Kidney glomerular epithelial cell (primary cell): ENCODE measurements at places on chromosomes 4 and X.

DNA sequence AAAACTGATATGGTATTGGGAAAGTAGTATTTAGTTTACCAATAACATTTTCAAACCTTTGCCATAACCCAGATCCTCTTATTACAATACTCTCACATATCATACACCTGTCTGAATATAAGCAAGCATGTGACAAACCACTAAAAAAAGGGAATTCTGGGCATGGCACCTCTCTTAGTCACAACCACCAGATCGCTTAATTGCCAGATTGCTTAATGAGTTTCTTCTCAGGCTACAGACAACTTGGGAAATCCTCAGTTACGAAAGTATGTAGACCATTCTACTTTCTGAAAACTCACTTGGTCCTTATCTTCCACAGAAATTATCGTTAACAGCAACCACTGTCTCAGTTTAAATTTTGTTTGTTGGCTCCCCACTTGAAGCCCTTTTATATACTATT, 2.1 kb downstream of the NAF1 start:
- no peak for DNase-seq

DNA sequence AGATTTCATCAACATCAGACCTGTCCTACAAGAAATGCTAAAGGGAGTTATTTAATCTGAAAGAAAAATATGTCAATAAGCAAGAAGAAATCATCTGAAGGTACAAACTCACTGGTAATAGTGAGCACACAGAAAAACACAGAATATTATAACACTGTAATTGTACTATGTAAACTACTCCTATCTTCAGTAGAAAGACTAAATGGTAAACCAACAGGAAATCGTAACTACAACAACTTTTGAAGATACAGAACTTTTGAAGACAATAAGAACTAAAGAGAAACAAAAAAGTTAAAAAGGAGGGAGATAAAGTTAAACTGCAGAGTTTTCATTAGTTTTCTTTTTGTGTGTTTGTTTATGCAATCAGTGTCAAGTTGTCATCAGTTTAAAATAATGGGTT, 12.4 kb downstream of the MED14 start:
- DNase-seq: no peak

GRCh38 chrX:100677611-100678181, 33.7 kb downstream of the SRPX2 start:
- peak; percentile 28 for DNase-seq

DNA sequence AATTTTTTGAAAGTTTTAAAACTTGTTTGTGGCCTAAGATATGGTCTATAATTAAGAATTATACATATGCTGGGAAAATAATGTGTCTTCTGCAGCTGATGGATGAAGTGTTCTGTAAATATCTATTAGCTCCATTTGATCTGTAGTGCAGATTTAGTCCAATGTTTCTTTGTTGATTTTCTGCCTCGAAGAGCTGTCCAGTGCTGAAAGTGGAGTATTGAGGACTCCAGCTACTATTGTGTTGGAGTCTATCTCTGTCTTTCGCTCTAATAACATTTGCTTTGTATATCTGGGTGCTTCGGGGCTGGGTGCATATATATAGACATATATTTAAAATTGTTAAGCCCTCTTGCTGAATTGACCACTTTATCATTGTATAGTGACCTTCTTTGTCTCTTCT, 2127.3 kb downstream of the PCDH7 start:
- DNase-seq: no peak

GRCh38 chrX:2547736-2548135, 47.0 kb upstream of the DHRSX start:
- DNase-seq: no peak

DNA sequence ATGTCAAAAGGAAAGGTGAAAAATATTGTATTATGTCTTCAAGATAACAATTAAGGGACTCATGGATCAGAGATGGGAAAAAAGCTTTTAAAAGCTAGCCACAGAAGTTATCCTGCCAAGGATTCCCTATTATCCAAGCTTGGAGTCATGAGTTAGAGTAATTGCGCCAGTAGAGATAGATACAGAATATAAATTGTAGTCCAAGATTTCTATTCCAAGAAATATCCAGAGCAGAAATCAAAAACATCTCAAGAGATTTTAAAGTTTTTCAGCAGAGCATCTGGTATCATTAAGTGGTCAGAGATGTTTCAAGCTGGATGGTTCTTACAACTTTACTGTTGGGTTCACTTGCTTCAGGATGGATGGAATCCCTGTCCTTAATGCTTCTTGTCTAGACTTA, 186.7 kb downstream of the PCDH18 start:
- DNase-seq: no peak

DNA sequence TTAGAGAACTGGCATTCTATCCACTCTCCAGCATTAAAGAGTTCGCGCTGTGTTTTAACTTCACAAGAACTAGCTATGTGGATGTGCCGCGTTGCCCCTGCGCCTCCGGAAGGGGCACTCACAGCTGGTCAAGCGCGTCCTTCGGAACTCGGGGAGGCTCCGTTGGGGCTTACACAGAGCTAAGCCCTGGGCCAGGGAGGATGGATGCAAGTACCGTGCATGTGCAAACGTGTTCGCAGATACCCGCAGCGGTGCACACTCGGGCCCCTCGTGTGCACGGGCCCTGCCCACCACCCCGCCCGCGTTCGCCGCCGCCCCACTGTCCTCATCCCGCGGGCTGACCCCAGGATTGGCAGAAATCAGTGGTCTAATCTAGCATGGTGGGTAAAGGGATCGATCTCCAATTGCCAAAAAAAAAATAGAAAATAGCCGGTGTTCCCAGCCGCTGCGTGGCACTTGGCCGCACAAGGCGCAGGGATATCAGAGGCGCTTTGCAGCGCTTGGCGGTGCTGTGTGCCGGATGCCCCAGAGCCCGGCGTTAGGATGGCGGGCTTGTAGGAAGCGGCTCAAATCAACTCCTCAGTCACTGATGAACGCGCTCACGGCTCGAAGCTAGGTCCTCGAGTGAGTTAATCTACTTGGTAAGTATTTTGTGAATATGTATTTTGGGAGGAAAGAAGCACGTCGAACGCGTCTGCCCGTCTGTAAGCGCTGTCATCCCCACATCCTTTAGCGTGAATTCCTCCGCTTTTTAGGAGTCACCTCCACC, 989 bp upstream of the PCDH10 start:
- DNase-seq: no peak

GRCh38 chr4:108483650-108484049, 136.7 kb upstream of the RPL34 start:
- DNase-seq: no peak

GRCh38 chr4:89434364-89434988, 126.9 kb upstream of the GPRIN3 start:
- DNase-seq: peak; percentile 41

- peak; percentile 23 for DNase-seq
These were observed 221.5 kb downstream of the PCDH18 start for GRCh38 chr4:137310593-137311490.

DNA sequence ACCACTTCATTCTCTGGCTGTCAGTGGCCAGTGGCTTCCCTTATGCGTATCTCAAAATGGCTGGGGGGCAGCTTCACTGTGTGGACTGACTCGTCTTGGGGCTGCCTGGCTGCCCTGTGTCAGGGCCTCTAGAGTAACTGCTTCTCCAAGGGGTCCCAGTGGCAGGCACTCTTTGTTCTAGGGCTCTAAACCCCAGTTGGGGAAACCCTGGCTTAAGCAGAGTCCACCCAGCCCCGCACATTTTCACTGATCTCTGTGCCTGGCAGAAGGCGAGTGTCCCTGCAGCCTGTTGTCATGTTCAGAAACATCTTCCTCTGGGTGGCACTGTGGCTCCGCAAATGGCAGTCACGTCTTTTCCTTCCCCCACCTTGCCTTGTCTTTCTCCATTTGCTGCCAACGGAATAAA, 59.7 kb downstream of the NBDY start:
- no peak for DNase-seq

GRCh38 chrX:63506320-63506719, 155.2 kb upstream of the SPIN4 start:
- DNase-seq: no peak

GRCh38 chr4:105633241-105633640, 75.2 kb downstream of the INTS12 start:
- no peak for DNase-seq

DNA sequence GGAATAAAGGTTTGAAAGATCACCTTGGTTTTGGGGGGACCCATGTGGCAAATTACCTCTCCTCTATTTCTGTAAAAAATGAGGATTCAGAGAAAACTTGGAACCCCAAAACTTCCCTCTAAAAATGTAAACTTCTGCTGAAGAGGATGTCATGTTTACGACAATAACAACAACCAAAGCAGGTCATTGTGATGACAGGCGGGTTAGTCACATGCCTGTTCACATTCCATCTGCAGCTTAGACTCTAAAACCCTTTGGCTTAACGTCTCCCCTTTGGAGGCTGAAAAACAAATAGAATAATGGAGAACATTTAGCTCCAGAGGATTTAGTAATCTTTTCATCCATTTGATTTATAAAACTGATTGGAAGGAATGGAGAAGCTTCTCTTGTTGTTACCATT, 75.0 kb upstream of the FAM9C start:
- DNase-seq: no peak

DNA sequence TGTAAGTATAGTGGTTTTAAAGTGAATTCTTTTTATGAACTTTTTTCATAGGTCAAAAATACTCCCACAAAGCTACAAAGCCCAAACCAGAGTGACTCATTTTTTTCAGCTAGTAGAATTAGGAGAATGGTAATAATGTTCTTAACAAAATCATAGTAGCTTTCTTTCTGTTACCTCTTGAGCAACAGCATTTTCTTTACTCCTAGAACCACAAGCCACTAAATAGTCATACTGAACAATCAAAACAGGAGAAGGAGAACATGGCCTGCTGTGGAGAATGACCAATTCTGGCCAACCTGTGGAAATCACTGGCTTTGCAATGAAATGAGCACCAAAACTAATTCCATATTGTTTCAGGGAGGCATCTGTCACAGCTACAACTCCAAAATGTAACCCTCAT, 112.9 kb downstream of the AMMECR1 start:
- DNase-seq: peak; percentile 18

GRCh38 chrX:11666164-11666563, 444 bp upstream of the ARHGAP6 start:
- no peak for DNase-seq

DNA sequence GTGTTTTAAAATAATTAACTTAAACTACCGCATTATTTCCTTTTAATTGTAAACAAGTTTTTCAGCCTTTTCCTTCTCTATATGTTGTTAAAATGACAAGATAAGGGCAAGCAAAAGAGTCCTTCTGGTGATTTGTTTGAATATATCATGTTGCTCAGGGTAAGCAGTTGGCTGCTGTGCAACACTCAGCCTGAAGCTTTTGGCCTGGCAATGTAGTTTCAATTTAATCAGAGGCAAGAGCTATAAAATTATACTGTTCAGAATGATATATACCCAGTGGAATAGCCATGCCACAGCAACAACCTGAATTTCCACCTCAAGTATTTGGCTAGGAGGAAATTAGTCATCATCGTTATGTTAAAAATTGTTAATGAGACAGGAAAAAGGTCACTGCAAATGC, 53.4 kb downstream of the GRXCR1 start:
- no peak for DNase-seq

- no peak for DNase-seq
These were observed 429.2 kb downstream of the GPAT3 start for GRCh38 chr4:83964996-83965541.

DNA sequence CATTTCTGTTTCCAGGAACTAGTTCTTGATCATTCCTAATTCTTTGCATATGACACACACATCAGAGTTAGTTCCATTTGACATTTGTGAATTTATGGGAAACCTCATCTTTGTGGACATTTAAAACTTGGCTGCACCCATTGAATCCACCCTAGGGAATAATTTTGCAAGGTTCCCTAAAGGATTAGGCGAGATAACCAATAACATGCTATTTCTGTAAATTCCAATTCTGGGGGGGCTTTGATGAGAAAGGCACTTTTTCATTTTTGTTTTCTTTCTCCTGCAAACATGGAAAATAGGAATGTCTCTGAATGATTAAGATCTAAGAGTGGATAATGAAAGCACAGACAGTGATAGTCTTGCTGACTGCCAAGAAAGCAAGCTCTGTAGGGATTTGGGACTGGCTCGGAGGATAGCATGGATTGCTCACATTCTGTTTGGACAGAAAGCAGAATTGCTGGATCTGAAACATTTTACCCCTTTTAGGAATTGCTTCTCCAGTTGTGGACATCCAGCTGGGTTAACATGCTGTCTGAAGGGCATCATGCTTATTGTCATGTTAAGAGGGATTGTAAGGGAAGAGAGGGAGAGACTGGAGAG, 145.1 kb downstream of the NHS start:
- DNase-seq: no peak

DNA sequence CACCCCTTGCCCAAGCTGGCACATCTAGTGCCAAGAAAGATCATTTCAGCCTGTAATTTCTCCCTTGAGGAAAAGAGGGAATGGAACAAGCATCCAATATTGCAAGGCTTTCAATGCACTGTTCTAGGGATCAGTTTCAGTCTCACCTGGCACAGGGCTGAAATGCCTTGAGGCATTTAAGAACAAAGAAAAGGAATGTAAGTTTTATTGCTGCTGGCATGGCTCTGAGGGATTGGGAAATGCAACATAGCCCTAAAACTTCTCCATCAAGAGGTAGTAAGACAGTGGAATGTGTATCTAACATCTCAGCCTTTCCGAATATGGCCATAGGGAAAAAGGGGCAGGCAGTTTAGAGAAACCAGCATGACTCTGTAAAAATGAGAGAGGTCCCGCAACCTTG, 732.6 kb upstream of the LCORL start:
- no peak for DNase-seq

DNA sequence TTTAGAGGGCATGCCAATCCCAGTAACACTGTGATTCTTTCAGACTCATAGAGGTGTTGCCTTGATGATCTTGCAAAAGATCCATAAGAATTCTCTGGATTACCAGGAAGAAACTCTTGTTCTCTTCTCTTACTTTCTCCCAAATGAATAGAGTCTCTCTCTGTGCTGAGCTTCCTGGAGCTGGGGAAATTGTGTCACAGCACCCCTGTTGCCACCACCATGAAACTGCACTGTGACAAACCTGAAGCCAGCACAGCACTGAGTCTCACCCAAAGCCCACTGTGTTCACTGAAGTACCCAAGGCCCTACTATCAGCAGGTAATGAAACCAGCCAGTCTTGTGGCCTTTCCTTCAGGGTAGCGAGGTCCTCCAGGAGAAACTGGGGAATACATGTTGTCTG, 332.7 kb upstream of the FGF16 start:
- DNase-seq: no peak

DNA sequence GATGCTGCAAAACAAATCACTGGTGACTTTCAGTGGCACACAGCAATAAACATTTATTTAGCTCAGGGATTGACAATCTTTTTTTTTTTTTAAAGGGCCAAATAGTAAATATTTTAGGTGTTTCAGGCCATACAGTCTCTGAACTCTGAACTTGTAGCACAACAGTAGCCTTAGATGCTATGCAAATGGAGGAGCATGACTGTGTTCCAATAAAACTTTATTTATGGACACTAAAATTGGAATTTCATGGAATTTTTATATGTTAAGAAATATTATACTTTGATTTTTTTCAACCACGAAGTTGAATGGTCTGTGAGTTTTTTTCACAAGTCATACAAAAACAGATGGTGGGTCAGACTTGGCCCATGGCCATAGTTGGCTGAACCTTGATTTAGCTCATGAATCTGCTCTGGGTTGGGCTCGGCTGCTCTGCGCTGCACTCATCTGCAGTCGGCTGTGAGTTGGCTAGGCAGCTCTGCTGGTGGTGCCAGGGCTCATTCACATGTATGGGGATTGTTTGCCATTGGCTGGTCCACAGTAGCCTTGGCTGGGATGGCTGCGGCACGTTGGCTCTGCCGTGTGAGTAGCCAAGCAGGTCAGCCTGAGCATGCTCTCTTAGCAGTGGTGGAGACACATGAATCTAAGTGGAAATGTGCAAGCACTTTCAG, 231.7 kb upstream of the PGRMC2 start:
- no peak for DNase-seq
